ENCODE measurements at places on chromosomes 13 and 19.

DNA sequence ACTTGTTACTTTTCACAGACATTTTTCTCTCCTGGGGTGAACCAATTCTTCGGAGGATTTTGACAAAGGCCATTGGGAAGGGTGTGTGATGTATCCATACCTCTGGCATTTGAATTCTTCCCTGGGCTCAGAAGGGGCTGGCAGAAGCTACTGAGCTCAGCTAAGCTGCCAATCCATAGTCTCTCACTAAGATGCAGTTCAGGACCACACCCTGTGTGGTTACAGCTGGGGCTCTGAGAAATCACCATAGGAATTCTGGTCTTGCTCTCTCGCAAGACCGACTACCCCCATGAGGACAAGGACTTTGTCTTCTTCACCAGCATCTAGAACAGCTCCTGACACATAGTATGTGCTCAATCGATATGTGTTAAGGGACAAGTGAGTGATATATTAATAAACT lies 6.0 kb downstream of the C13orf42 start:
- DNase-seq = no peak

DNA sequence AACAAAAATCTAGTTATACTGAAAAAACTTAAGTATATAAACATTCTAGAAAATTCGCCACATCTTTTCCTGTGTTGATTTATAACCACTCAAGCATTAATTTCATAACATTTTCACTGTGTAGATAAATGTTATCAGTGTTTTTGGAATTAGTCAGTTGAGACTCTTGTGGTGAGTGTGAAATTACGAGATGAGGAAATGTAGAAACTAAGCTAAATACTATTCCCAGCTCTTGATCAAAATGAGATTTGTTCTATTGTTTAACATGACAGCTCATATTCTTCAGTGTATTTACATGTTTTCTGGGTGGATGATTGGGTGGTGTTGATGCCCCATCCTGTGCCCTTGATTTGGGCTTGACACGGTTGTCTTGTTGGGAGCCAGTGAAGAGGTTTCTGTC lies 406.8 kb downstream of the DACH1 start:
- no peak for DNase-seq

DNA sequence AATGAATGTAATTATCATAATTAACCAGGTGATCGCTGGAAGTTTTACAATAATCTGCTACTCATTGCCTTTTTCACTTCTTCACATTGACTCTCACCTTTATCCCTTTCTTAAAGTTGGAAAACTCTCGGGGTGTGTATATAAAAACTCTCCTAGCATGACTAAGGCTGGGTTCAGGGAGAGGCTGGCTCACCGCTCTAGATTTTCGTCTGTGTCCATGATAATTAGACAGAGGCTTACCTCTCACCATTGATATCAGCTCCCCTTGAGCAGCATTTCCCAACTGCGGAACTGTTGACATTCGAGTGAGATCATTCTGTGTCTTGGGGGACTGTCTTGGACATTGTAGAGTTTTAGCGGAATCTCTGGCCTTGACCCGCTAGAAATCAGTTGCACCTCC lies 39.4 kb downstream of the NFIX start:
- no peak for DNase-seq

- no peak for DNase-seq
Measured at GRCh38 chr13:79735228-79735627, 254.3 kb downstream of the NDFIP2 start.

GRCh38 chr19:2491130-2491801 lies 15.3 kb downstream of the GADD45B start:
- DNase-seq = peak; percentile 38

- DNase-seq = no peak
Measured at GRCh38 chr19:34589730-34590129, 87.2 kb downstream of the SCGB2B2 start.

GRCh38 chr19:13102666-13103580 lies at the start of gene LYL1:
TSS of gene LYL1 (minus strand) at chr19:13102858. CDS start at chr19:13101171, 1,687 bp downstream.
- no peak for DNase-seq
